Right forelimb (tissue), 1 donor: ENCODE measurements at places on chromosomes 3 and 15.

DNA sequence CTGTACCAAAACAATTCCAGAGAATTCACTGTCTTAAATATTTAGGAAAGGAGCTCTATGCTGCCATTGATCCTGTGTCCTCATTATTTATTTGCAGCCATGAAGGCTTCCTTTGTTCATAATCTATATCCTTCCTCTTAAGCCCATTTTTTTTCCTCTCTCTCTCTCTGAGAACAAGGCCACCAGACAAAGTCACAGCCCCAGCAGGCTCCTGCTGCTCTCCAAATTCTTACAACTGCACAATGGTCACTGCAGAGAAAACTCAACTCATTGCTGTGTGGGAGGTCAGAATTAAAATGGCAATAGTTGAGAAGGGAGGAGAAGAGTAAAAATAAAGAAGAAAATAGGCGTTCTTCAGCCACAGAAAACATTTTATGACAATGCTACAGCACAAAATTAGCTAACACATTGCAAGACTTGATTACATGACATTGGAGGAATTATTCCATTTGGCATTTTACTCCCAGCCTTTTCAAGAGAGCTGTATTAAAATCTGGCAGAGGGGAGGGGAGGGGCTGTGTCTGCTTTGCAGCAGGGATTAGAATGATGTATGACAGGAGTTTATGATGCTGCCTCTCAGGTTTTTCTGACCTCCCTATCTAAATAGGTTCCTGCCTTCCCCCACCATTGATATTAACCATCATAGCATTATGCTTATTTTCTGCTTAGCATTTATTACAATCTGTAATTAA is 399.7 kb upstream of the THBS1 start:
- no peak for DNase-seq

DNA sequence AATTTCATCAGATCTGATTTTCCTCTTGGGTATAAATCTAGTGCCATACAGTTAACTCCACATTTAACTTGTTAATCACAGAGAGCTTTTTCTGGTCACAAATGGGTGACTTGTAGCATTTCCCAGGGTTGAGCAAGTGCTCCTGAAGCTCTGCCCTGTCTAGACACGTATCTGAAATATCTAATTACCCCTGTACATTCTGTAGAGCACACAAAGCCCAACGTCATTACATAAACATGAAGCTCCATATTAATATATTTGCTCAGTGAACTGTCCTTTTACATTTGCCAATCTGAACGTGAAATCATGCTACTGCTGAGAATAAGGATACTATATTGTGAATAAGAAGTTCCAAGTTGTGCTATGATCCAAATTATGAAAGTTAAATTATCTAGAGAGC is 49.0 kb downstream of the THBS1 start:
- DNase-seq = no peak

DNA sequence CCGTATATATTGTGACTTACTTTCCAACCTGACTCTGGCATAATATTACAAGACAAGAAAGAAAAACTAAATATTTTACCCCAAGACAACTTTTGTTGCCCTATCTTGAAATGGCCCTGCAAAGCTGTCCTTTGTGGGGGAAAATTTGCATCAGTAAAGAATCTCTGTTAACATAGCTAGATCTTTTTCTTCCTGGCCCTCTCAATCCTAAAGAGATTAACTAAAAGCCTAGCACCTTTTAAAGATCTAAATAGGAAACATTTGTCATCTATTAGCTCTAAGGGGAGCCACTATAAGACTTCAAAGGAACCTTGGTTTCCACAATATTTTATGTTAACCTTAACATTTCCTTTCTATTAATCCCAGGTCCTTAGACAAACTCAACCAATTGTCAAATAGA is 199.0 kb upstream of the SLITRK3 start:
- no peak for DNase-seq

DNA sequence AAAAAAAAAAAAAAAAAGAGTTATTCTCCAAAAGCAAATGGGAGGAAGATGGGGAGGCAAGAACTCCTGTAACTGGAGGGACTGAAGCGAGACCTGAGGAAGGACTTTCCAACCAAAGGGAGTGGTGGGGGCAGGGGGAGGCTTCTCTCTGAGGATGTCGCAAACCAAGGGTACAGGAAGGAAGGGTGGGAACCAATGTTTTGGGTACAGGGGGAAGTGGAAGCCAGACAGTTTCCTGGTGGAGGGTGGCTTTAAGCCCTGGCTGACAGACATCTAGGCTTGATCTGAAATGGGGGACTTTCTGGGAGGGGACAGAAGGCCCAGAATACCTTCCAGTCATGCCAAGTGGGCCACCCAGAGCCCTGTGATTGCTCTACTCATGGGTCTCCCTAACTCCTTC is 27.0 kb downstream of the VIPR1 start:
- DNase-seq = no peak

GRCh38 chr3:129596194-129597086 is 10.0 kb downstream of the PLXND1 start:
- DNase-seq = peak; percentile 90

DNA sequence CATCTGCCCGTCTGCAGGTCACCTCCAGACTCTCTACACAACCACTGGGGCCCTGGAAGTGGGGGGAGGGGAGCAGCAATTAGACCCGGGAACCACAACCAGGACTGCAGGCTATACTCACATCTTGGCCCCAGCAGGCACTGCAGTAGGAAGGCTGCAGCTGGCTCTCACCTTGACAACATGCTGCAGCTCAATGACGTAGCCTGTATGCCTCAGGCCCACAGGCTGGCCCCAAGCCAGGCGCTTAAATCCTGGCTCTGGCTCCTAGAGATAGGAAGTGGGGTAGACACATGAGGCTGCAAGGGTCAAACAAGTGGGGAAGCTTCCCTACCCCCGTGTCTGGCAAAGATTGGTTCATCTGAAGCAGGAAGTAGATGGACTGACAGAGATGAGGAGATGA is 4.6 kb upstream of the QRICH1 start:
- no peak for DNase-seq

DNA sequence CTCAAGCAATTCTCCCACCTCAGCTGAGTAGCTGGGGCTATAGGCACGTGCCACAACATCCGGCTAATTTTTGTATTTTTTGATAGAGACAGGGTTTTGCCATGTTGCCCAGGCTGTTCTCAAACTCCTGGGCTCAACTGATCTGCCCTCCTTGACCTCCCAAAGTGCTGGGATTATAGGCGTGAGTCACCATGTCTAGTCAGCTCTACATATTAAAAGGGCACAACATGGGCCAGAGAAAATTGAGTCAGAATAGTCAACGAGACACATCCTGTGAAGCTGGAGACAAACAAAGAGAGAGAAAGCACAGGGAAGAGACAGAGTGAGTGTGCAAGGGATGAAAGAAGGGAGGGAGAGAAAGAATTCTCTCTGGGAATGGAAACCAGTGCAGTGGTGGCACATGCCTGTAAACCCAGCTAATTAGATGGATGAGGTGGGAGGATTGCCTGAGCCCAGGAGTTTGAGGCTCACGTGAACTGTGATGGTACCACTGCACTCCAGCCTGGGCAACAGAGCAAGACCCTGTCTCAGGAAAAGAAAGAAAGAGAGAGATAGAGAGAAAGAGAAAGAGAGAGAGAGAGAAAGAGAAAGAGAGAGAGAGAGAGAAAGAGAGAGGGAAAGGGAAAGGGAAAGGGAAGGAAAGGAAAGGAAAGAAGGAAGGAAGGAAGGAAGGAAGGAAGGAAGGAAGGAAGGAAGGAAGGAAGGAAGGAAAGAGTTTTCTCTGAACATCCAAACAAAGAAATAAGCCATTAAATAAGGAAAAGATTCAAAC is 107.2 kb upstream of the SLC25A36 start:
- no peak for DNase-seq

DNA sequence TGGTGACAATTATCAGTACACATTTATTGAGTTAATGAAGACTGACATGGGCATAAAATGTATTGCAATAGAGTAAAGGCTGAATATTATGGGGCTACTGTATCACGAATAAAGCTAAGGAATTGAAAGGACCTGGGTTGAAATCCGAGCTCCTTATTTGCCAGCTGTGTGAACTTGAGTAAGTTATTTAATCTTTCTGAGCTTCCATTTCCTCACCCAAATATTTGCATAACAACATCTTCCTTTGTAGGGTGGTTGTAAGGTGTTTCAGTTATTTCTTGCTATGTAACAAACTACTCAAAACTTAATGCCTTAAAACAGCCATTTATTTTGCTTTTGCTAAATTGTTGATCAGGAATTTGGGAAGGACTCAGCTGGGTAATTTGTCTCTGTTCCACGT is 111.1 kb upstream of the TSC22D2 start:
- no peak for DNase-seq

- DNase-seq = no peak
These were observed 278.1 kb downstream of the ZPLD1 start for GRCh38 chr3:102712896-102713295.

DNA sequence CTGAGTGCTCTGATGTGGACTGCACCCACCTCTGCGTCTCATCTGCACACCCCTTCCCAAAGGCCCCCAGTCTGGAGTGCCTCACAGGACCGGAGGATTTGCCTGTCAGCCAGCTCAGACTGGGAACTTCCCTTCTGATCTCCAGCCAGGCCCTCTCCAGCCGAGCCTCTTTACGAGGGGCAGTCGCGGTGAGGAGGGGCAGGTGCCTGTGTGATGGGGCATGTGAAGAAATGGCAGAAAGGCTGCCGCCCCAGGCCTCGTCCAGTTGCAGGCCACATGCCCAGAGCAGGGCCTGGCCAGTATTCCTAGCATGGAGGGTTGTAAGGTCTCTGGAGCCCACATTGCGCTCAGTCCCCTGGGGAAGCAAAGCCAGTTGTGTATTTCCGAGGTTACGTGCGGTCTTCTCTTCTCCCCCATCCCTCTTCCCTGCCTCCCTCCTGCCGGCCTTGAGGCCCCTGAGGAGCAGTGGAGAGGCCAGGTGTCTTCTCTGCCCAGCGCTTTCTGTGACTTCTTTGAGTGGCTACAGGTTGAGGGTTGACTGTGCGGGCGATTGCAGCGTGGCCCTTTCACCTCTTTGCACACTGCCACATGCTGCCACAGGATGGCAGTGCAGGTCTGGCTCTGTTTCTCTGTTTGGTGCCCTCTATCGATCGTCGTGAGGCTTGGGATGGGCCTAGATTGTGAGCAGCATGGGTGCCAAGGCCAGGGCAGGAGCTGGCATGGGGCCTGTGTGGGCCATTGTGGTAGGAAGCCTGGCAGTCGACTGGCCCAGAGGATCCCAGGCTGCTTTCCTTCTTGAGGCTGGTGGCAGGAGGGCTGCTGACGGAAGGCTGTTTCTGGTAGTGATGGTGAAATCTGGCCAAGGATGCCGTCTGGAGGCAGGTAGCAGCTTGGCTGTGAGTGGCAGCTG is 5.3 kb downstream of the CLK3 start:
- DNase-seq = no peak

GRCh38 chr3:123597561-123597960 is 12.7 kb upstream of the HACD2 start:
- DNase-seq = no peak

GRCh38 chr15:90049666-90050604 is 48.8 kb downstream of the ZNF710 start:
- DNase-seq = no peak

GRCh38 chr3:59326246-59327024 is 276.6 kb upstream of the CFAP20DC start:
- no peak for DNase-seq

- no peak for DNase-seq
These were observed 100.7 kb downstream of the RBMS3 start for GRCh38 chr3:29381595-29381994.

- no peak for DNase-seq
These were observed 451.1 kb upstream of the TPRG1 start for GRCh38 chr3:188720636-188721035.

DNA sequence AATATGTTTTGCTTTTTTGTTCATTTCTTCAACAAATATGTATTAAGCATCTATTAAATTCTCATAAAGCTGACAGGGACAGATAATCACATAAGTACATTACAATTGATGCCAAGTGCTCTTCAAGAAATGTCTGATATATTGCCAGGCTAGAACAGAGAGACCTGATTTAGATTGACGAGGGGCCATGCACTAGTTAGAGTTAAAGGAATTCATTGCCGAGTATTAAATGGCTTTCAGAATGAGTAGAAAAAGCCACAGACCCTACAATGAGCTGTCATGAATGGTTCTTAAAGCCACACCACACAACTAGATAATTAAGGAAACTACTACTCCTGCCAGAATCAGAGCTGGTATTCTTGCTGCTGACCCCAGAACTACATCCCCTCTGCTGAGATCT is 250.2 kb upstream of the MME start:
- DNase-seq = no peak

DNA sequence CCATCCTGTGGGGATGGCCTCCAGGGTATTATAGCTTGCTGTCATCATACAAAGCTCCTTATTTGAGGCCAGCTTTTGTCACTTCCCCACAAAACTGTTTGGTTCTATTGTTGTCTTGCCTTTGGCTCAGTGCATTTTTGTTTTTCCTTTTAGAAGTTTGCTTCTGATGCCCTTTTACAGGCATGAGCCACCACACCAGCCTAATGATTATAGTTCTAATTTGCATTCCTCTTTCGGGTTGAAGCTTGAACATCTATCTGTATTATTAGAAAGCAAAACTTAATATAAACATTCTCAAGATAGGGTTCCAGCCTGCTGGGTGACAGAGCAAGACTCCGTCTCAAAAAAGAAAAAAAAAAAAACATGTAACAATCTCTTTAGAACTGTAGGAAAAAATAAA is 39.8 kb downstream of the SMARCC1 start:
- no peak for DNase-seq

DNA sequence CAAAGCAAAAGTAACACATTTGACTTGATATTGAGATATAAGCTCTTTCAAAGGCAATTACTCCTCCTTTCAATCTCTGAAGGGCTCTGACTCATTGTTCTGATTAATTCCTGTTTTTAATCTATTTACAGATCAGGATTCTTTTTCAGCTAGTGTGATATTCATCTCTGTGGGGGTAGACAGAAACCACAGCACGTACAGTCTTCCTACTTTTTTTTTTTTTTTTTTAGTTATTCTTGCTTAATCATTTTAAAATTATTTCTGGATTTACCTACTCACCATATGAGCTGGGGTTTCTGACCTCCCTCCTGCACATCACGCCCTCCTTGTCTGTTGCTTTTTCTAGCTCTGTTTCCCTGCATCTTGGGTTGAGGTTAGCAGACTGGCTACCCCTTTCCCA is 1.4 kb downstream of the CNTN3 start:
- no peak for DNase-seq

DNA sequence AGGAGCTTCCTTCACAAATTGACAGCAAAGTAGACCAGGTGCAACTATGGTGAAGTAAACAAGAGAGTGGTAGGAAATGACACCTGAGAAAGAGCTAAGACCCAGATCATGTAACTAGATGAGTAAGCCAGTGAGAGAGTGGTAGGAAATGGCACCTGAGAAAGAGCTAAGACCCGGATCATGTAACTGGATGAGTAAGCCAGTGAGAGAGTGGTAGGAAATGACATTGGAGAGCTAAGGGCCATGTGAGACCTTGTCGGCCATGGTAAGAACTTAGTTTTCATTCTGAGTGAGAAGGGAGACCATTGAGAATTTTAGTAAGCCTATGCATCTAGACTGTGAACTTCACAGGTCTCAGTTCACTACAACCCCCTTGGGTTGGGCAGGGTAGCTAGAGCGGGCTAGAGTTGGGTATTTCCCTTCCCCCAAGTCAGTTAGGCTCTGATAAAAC is 5.4 kb upstream of the SENP7 start:
- DNase-seq = no peak
